ENCODE measurements at places on chromosomes 4 and X.
A peak's percentile ranks its signal among the peaks of the same experiment; 100 is the strongest.

- DNase-seq: no peak
Measured at GRCh38 chr4:19879330-19879729, 372.4 kb upstream of the SLIT2 start.

DNA sequence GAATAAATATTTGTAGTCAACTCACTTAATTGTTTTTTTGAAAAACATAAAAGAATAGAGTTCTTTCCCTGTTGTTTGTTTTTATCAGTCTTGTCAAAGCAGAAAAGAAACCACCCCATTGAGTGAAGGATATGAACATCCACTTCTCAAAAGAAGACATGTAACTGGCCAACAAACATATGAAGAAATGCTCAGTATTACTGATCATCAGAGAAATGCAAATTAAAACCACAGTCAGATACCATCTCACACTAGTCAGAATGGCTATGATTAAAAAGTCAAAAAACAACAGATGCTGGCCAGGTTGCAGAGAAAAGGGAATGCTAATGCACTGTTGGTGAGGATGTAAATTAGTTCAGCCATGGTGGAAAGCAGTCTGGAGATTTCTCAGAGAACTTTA lies 326.1 kb upstream of the EMCN start:
- no peak for DNase-seq

- no peak for DNase-seq
Measured at GRCh38 chr4:68434836-68435235, 12.4 kb upstream of the TMPRSS11E start.

DNA sequence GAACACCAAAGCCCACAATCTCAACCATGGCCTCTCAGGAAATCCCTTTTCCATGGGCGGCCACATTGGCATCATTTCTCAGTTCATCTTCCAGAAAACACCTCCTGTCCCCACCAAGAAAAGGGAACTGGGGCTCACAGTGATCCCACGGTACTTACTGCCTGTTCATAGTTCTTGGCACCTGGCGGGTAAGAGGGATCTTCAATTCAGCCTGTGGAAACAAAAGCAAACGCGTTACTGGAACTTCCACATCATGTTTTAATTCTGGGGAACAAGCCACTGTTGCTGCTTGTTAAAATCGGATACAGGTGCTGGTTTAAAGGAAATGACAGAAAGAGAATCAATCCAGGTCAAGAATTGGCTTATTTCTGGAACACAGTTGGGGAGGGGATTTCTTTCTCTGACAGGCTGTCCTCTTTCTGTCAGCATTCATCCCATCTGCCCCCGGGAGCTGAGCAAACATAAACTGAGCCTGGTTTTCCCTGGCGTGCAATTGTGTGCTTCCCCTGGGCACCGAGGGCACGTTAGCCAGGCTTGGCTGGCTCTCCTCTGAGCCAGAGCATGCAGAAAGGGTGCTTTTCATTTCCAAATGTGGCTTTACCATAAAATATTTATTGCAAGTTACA lies 16.8 kb downstream of the CLNK start:
- no peak for DNase-seq

DNA sequence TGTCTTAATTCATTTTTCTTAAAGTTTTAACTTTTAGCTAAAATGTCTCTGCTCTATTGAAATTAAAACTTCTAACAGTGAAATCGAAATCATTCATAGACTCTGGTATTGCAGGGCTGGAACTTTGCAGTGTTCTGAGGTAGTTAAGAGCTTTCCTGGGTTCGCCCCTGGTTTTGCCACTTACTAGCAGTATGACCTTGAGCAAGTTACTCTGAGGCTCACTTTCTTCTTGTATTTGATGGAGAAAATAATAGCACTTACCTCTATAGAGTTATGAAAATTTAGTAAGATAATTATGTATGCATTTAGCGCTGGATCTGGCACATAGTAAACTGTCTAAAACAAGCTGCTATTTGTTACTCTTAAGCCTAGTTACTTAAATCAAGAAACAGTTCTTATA lies 1.7 kb downstream of the SLAIN2 start:
- DNase-seq: no peak

DNA sequence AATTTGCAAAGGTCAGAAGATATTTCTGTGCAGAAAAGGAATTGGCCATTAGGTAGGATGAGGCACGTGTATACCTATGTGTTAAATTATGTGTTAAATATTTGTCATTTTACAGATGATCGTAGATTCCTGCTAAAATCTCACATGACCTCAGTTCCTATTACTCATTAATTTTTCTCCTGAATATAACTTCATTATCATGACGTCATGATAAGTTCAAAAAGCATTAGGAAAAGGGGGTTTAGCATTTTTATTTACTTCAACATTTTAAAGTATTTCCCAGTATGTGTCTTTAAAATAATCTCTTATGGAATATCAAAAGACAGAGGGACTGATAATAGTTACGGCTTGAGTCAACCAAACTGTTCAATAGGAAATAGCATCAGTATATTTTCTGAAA lies 372.8 kb downstream of the IL1RAPL1 start:
- no peak for DNase-seq

- peak; percentile 66 for DNase-seq
Measured at GRCh38 chr4:7828011-7828720, 111.5 kb downstream of the AFAP1 start.

GRCh38 chrX:87813566-87813965 lies 296.0 kb downstream of the KLHL4 start:
- no peak for DNase-seq

DNA sequence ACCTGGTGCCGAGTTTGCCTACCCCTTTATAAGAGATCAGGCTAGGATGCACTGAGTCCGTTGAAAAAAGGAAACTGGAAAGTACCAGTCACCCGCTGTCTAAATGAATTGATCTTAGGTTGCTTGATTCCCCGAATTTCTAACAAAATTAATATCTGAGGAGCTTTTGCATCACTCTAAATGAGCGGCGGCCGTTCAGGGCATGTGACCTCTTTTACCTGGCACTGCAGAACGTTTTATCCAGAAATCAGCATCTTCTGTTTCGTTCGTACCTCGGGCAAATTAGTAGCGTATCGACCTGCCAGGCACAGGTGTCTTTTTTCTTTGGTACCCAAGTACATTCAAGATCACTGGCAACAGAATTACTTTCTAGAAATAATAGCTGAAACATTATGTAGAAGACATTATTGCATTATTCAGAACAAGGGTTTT lies 876 bp downstream of the KLHL2 start:
- DNase-seq: peak; percentile 15

GRCh38 chr4:102826105-102826889 lies 1.1 kb downstream of the UBE2D3 start:
- no peak for DNase-seq

- DNase-seq: no peak
Measured at GRCh38 chr4:12595986-12596385, 888.2 kb downstream of the RAB28 start.

- no peak for DNase-seq
Measured at GRCh38 chr4:165328101-165328425, 594 bp downstream of the MSMO1 start.

- DNase-seq: no peak
Measured at GRCh38 chr4:173160871-173161270, 7.7 kb upstream of the GALNT7 start.

- peak; percentile 68 for DNase-seq
Measured at GRCh38 chr4:150828159-150828558, 186.9 kb downstream of the LRBA start.

GRCh38 chrX:150572206-150572605 lies 3.8 kb downstream of the MTM1 start:
- DNase-seq: no peak

GRCh38 chr4:140020457-140021361 lies 133.3 kb downstream of the MAML3 start:
- DNase-seq: no peak

- DNase-seq: no peak
Measured at GRCh38 chr4:109134268-109134667, 168.2 kb downstream of the COL25A1 start.

DNA sequence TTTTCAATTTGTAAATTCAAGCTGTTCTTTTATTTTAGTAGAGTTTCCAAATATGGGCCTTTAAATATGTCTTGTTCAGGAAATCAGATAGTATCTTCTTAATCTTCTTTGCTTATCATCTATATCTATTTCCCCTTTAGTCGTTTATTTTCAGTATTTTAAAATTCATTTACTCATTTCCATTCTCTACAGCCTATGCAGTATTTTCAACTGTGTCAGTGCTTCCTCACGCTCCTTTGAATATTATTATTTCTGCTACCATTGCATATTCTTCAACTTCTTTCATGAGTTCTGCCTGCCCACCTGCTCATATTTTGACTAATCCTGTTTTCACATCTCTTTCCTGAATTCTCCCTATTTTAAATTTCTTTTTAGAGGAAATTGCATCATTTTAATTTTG lies 185.4 kb downstream of the DKK2 start:
- DNase-seq: no peak

- DNase-seq: no peak
Measured at GRCh38 chr4:74315376-74315775, 7.1 kb downstream of the EPGN start.

DNA sequence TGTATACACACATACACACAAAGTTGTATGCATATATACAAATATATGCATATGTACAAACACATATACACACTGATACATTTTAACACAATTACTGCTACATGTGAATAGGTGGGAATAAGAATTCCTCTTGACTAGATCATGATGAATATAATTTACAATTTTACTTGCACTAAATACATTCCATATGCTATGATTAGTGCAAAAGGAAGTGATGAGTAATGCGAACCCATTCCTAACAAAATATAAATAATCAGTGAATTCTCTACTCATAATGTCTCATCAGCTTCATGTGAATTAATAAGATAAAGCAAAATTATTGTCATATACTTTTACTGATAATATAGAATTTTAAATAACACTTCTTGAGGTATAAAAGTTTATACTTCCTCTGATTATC lies 1077.3 kb upstream of the PCDH10 start:
- DNase-seq: no peak

GRCh38 chrX:133966199-133966598 lies 19.2 kb downstream of the GPC3 start:
- DNase-seq: no peak

- no peak for DNase-seq
Measured at GRCh38 chr4:89556601-89557305, 249.2 kb upstream of the GPRIN3 start.

- no peak for DNase-seq
Measured at GRCh38 chrX:124005228-124005627, 43.7 kb downstream of the STAG2 start.

GRCh38 chr4:155241664-155242063 lies 33.2 kb downstream of the NPY2R start:
- no peak for DNase-seq

DNA sequence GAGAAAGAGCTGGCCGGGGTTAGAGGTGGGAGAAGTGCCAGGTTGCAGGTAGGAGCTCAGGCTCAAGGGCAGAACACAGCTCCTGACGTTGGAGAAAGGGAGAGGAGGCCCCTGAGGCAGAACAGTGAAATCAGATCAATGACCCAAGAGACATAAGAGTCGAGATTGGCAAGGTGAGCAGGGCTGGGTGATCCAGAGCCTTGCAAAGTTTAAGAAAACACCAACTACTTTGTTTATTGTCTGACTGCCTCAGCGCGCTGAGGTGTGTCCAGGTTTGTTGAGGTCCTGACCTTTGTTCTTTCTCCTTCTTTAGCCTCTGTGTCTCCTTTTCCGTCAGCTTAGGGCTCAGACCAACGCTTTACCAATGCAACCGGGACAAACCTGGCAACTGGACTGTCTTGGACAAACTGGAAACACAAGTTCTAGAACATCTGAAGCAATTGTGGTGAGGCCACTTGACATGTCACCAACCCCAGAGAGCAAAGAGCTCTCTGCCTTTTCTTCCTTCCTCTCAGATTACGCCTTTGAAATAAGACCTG lies 28.3 kb downstream of the CHRNA9 start:
- DNase-seq: no peak

DNA sequence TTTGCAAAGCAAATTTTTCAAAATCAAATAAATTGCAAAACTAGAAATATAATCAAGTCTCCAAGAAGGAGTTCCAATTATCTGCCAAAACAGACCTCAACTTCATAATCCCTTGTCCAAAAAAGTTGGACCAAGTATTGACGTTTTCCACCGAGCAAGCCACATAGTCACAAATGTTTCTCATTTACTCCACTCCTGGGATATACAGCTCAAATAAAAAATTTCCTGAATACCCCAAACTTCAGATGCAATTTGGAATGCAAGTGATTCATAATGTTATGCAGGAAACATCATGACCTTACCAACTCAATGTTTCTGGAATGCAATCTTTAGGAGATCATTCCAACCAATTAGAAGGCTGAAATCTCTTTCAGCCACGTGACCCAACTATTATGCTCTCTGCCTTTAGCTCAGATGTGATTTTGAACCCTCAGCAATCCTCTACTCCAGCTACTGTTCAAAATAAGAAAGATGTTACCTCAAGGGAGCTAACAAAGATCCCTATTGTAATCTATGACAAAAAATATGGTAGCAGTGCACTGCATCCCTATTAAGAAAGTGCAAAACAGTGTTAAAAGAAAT lies 72.4 kb downstream of the PRDM5 start:
- no peak for DNase-seq

DNA sequence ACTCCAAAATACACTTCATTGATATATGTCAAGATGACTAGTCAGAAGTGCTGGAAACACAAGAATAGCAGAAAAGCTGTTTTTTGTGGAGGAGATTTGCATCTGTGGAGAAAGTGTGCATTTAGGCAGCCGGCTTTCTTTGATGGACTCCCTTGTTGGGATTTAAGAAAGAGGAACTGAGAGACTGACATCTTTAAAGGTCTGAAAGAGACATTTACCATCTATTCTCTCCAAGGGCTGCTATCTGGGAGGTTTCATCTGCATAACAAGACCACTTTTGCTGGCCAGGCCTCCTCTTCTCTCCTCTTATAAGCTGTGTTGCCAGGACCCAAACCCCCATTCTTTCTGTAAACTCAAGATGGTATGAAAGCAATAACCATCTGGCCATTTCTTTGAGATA lies 1065.0 kb downstream of the NLGN4X start:
- DNase-seq: no peak

DNA sequence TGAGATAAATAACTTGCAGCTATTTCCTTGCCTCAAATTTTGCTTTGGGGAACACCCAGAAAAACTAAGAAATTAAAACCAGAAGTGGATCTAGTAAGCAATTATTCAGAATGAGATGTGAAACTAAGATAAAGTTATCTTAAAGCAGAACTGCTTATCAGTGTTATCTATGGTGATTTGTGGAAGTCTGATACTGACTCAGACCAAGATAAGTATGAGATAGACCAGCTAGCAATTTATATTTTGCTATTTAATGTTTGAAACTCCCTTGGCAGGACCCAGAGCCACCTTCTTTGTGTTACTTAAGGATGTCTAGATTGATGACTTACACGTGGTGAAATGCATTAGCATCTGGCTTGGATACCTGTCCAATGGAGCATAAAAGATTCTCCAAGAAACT lies 368.1 kb downstream of the EPHA5 start:
- no peak for DNase-seq

- no peak for DNase-seq
Measured at GRCh38 chr4:150289881-150290280, 211.6 kb downstream of the DCLK2 start.

- no peak for DNase-seq
Measured at GRCh38 chr4:111775556-111776297, 369.5 kb upstream of the FAM241A start.

GRCh38 chr4:151331276-151332042 lies 6.1 kb upstream of the SH3D19 start:
- DNase-seq: no peak

Data from central memory CD4-positive, alpha-beta T cell (primary cell).